ENCODE measurements at places on chromosomes 16 and 17. TPM values are rescaled to one million over a fixed set of nuclear protein-coding genes. Genes with fewer than 3 reads are reported as not detected.

Gene C16orf92
- total RNA-seq = not detected

Gene SEPTIN1
- total RNA-seq = 38.5 TPM

Gene WSCD1
- total RNA-seq = 35.8 TPM

Gene NETO2
- total RNA-seq = 45.4 TPM

Gene CSNK2A2
- 52.7 TPM for total RNA-seq

Gene ZFP3
- total RNA-seq = 7.4 TPM

Gene BCAR1
- 164 TPM for total RNA-seq

Gene ZNF205
- 5.1 TPM for total RNA-seq

Gene RAB26
- total RNA-seq = not detected

Gene TNFRSF13B
- 52.1 TPM for total RNA-seq

Data from spleen (tissue), 13 donors.